Stimulated activated CD4-positive, alpha-beta T cell treated with anti-CD3 and anti-CD28 coated beads, Interleukin-15, amount 100 ng/mL, for 48 hours (primary cell): ENCODE measurements at places on chromosomes 2 and 18.

- DNase-seq: no peak
Observed at GRCh38 chr2:212901604-212902275, 249.7 kb downstream of the IKZF2 start.

- no peak for DNase-seq
Observed at GRCh38 chr2:49794396-49794795, 640.1 kb upstream of the FSHR start.

DNA sequence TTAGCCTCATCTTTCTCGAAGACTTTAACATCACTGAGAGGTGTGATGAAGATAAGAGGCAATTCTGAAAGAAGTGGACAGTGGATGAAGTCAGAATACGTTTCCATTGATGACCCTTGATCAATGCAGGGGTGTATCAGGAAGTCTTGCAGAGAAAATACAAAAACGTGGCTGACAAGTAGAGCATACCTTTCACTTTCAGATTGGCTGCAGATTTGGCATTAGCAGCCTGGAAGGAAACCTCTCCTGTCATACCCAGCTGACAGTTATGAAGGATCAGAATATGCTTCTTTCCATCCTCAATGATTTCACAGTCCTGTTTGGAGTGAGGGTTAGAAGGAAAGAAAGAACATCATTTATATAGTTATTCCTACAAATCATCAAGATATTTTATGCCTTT lies 152.5 kb downstream of the PLEKHA3 start:
- no peak for DNase-seq

DNA sequence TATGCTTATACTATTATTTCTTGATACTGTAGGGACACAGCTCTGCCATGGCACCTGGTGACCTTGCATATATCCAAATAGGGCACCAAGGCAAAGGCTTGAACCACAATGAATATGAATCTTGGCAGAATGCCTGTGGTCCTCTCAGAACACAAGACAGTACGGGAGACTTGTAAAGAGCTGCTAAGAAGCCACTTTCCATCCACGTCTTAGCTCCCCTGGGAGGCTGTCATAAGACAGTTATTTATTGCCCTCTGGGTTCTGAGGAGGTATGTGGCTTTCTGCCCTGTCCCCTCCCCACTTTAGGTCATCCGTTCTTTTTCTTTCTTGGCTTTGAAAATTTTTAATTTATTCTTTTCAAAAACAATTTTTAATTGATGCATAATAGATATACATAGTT lies 29.8 kb upstream of the MRPL33 start:
- DNase-seq: no peak

DNA sequence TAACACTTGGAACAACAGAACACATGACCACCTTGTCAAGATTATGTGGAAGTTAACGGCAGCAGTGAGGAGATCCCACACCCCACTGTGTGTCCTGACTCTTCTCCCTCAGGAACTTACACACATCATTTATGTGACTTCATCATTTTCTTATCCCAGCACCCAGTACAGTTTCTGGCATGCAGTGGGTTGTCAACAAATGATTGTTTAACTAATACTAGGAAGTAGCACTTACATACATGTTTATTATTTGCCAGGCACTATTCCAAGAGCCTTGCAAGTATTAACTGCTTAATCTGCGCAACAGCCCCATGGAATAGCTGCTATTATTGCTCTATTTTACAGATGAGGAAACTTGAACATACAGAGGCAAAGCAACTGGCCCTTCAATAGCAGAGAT lies 391.5 kb downstream of the TXNL1 start:
- no peak for DNase-seq

GRCh38 chr2:239984421-239985194 lies 40.5 kb downstream of the NDUFA10 start:
- no peak for DNase-seq

- DNase-seq: no peak
Observed at GRCh38 chr2:145744541-145745386, 1224.8 kb upstream of the ZEB2 start.

GRCh38 chr2:186913870-186914269 lies 64.9 kb upstream of the ZSWIM2 start:
- DNase-seq: no peak

DNA sequence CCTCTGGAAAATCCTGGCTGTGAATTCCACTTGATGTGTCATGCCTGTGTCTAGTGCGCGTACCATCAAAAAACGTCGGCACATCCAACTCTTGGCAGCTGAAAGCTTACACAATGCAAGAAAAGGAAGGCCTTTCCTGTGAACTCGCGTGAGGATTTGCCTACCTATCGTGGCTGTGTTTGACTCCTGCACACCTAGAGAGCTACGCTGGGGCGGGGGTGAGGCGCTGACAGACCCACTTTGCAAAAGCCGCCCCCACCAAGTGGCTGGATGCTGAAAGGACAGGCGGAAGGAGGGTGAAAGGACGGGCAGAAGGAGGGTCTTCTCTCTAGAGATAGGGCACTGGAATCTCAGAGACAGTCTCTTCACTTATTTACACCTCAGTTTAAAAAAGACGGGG lies 270.1 kb downstream of the EIPR1 start:
- no peak for DNase-seq

DNA sequence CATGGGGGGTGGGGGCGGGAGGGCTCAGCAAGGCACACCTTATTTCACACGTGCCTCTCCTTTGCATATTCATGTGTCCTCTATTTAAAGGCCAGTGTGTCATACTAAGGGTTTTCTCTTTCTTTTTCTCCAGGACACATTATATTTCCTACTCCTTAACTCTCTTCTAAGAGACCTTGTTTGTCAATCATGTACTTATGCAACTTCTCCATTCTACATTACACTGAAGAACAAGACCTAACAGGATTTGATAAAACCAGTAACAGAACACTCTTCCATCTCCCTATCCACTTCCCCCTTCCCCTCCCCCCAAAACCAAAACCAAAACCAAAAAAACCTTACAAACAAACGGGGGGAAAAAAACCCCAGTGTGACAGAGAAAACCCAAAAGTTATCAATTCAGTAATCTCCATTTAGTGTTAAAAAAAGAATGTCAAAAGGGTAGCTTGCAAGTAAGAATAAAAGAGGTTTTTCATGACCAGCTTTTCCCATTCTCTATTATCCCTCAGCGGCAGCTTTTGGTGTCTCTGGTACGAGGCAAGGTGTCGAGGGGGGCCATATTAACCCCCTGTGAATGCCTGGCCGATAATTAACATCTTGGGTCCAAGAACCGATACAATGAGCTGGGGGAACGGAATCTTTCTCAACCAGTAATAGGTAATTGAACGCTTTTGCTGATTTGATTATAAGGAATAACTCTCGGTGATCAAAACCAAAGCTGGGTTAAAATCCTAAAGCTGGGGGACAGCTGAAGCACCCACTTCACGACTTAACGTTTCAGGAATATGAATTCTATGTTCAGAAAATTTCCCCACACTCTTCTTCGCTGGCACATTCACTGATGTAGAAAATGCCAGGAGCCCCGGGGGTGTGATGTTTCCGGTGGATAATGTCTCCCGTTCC lies 191.0 kb upstream of the TCF4 start:
- no peak for DNase-seq

DNA sequence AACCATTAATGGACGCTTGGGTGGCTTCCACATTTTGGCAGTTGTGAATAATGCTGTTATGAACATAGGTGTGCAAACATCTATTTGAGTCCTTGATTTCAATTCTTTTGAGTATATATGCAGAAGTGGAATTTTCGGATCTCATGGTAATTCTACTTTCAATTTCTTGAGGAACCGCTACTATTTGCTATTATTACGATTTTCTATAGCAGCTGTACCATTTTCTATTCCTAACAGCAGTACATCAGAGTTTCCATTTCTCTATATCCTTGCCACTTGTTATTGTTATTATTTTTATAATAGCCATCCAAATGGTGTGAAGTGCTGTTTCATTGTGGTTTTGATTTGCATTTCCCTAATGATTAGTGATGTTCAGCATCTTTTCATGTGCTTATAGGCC lies 69.5 kb downstream of the KIF5C start:
- no peak for DNase-seq

DNA sequence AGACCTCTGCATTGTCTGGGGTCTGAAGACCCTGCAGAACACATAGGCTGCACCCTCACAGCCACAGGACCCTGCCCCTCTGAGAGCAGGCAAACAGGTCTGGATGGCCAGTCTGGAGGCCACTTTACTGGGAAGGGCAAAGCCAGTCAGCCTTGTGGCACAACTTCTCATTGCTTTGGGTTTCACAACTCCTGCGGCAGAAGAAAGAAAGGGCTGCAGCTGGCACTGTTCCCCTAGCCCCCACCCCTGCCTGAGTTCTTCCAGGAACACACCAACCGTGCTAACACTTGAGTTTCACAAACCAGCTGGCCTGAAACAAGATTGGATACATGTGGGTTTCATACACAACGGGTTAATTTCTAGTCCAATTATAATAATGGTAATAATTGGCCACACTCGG lies 276.5 kb upstream of the MGAT5 start:
- DNase-seq: no peak

DNA sequence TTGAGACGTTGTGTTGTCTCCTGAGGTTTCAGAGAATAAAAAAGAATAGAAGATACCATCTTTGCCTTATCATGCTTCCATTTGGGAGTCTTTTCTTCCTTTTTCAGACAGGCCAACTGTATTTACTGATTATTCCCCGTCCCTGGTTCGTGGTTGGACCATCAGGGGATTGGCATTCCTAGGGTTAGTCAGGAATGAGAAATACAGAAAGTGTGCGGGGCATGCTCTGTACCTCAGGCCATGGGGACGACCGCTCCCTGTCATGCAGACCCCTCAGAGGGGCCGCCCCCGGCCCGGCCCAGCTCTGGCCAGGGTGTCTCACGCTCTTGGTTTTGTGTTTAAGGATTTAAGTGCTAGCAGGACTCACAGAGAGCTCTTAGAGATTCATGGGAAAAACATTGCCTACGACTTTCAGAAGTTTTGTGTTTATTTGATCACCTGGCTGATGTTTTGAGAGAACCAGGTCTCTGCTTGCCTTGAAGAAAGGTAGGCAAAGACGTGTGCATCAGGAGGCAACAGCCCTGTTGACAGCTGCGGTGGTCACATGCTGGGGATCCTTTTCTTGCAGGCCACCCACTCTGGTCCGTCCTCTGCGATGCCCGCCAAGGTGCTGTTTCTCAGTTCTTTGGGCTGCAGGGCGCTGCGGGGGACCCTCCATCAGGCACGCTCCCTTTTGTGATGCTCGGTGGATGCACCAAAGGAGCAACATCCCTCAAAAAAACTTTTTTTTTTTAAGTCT lies 317.8 kb downstream of the AGAP1 start:
- DNase-seq: no peak

GRCh38 chr2:223269386-223269785 lies 217.4 kb downstream of the KCNE4 start:
- no peak for DNase-seq

DNA sequence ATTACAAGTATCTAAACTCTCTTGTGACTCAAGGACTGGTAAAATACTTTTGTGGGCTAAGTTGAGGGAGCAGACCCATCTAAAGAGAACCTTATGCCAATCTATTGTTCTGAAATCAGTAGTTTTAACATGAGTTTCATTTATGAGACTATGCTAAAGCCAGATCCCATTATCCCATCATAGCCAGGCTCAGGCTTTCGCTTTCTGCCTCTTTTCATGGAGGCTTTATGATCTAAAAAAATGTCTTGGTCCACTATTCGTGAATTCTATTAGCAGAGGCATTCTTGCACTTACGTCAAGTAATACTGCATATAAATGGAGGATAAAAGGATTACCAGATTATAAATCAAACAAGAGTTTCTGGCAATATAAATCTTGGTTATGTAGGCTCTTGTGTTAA lies 1636.9 kb upstream of the ACVR2A start:
- DNase-seq: no peak

- no peak for DNase-seq
Observed at GRCh38 chr2:238580486-238580885, 153.8 kb downstream of the ASB1 start.

DNA sequence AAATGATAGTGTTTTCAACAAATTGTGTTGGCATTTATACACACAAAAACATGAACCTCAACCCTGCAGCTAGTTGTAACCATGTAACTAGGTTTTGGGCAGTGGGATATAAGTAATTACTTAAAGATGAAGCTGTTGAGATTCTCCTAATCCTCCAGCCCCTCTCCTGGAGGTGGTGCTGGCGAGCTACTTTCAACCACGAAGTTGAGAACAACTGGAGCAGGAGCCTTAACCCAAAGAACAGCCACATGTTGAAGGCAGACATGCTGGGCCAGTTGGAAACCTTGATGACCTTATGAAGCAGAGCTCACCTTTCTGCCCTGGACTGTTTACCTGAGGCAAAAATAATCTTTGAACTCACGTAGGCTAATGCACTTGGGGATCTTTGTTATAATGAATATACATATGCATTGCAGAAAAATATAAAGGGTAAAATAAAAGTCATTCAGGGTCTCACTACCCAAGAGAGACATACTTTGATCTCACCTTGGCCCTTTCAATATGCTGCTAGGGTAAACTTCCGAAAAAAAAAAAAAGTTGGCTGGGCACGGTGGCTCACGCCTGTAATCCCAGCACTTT lies 89.6 kb upstream of the NPAS2 start:
- DNase-seq: peak; percentile 21

- DNase-seq: no peak
Observed at GRCh38 chr2:218990612-218991011, 2.6 kb downstream of the CRYBA2 start.

DNA sequence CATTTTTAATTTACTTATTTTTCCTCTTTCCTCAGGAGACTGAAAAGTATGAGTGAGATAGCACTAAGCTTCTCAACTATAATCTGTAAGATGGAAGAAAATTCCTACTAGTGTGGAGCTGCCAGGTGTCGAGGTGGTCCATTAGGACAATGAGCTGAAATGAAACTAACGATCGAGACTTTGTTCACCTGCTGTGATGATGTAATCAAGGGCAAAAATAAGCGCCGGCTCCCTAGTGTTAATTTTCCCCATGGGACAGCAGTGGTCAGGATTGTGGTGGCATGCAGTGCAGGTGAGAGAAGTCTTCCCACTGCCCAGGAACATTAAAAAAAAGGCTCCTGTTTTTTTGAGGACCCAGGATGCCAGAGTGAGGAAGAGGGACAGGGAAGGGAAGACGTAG lies 859.1 kb upstream of the GCFC2 start:
- no peak for DNase-seq

DNA sequence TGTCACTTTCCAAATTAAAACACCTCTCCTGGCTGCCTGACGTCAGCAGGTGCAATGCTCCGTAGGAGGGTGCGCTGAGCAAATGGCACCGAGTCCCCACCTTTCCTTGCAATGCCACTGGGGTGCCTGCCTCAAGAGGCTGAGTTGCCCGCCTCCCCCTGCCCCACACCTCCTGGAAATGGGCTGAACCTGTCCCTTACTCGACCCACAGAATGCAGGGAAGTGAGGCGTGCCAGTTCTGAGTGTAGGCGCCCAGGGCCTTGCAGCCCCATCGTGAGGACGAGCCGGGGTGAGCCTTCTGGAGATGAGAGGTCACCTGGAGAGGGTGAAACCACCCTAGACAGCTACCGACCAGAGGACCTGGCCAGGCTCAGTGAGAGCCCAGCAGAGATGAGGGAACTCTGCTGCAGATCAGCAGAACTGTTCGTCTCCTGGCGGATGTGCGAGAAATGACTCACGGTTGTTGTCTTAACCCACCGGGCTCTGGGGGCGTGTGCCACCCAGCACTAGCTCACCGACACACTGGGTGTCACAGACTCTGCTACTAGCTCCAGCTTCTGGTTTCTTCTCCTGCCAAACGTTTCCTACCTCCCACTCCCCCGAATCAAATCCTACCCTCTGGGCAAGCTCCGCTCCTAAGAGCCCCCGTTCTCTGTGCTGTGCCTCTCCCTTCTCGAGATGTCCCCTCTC lies 168.7 kb upstream of the HDAC4 start:
- DNase-seq: no peak

GRCh38 chr2:176388861-176389260 lies 119.6 kb downstream of the MTX2 start:
- no peak for DNase-seq
